ENCODE measurements at places on chromosomes 7 and 10. TPM values are rescaled to one million over a fixed set of nuclear protein-coding genes. Genes with fewer than 3 reads are reported as not detected.

DNA sequence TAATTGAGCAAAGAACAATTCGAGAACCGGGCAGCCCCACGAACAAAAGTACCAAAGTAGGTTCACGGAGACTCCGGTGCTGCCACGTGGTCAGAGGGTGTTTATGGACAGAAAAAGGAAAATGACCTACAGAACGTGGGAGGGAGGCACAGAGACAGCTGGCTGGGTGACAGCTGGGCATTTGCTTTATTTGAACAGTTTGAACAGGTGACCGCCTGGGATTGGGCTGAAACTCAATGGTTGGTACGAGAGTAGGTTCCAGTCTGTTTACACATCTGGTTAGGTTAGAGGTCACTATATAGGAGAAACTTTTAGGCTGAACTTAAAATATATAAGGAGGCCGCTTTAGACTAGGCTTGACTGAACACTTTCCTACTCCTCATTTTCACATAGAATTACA lies 50.6 kb upstream of the CELF2 start:
- no peak for DNase-seq
- no peak overlapping the region for H3K27ac ChIP-seq
- H3K36me3 ChIP-seq, result no peaks in the 10 kb centered on the region
- no peak overlapping the region for H3K4me3 ChIP-seq
- no peaks in the 10 kb centered on the region for H3K4me1 ChIP-seq

DNA sequence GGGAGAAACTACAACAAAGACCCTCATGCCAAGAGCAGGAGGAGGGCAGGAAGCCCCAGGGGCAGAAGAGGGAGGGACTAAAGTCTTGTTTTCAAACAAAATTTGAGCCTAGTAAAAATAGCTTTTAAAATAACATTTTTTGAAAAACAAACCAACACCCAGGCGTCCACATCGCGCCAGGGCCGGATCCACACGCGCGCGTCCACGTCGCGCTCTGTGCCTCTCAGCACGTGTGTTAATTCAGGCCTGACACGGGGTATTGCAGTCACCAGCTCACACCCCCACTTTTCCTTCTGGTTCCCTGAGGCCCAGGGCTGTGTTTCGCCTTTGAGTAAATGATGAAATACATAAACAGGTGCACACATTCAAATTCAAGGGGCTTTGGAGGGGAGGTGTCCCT lies 196.2 kb downstream of the TCERG1L start:
- no peak overlapping the region for H3K4me3 ChIP-seq
- no peak overlapping the region for H3K27ac ChIP-seq
- no peaks in the 10 kb centered on the region for H3K36me3 ChIP-seq
- no peaks in the 10 kb centered on the region for H3K27me3 ChIP-seq

GRCh38 chr7:117565226-117565625 lies 85.4 kb downstream of the CFTR start:
- no peak overlapping the region for H3K27ac ChIP-seq
- H3K36me3 ChIP-seq, result no peaks in the 10 kb centered on the region
- no peak overlapping the region for H3K4me3 ChIP-seq
- DNase-seq, result no peak
- no peaks in the 10 kb centered on the region for H3K4me1 ChIP-seq

DNA sequence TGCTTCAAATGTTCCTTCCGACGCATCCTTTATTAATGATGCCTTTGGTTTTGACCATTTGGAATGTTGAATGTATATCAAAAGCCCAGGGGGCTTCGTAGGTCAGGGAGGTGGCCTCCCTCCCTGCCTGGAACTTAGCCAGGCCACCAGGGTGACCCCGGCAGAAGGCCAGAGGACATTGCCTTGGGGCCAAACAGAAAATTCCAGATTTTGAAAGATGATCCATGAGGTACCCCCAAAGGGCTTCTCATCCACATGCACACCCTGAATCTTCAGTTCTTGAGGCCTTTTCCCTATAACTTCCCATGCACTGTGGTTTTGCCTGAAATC lies 171.7 kb downstream of the ADAM12 start:
- H3K36me3 ChIP-seq, result no peaks in the 10 kb centered on the region
- no peak overlapping the region for H3K4me3 ChIP-seq
- no peak overlapping the region for H3K27ac ChIP-seq
- no peak for DNase-seq
- H3K4me1 ChIP-seq, result no peaks in the 10 kb centered on the region

GRCh38 chr10:101536800-101537199 lies 51.3 kb downstream of the POLL start:
- H3K4me1 ChIP-seq, result no peaks in the 10 kb centered on the region
- H3K27ac ChIP-seq, result no peak overlapping the region
- DNase-seq, result no peak

DNA sequence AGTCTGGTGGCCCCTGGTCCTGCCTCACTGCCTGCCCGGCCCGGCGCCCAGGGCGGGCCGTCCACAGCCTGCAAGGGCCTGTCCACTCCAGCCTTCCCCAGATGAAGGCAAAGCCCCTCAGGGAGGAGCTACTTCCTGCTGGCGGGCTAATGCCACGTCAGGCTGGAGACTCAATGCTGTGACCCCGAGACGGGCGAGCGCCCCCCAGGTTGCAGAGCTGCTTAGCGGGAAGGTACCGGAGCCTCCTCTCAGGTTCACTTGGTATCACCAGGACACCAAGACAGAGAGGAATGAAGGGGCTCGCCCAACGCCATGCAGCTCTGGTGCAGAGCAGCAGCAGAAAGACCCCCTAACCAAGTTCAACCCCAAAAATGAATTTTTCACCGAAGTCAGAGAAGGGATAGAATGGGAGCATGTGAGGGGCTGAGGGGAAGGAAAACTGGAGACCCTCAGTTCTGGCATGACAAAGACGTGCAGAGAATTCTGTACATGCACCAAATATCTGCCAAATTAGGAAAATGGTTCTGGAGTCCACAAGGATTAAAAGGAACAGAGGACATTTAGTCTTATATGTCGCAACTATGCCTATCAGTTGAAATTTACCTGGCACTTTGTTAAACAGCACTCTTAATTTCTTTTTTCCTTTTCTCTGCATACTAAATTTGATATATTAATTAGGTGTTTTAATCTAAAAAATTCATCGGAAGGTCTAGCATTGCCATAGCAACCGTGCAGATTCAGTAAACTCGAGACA lies 2.8 kb downstream of the STK32C start:
- peaks cover 12% of the 10 kb centered on the region for H3K4me1 ChIP-seq
- H3K36me3 ChIP-seq, result no peaks in the 10 kb centered on the region
- peaks cover 2% of the 10 kb centered on the region for H3K27me3 ChIP-seq
- H3K4me3 ChIP-seq, result no peak overlapping the region

- H3K4me1 ChIP-seq, result no peaks in the 10 kb centered on the region
- no peak for DNase-seq
- no peaks in the 10 kb centered on the region for H3K27me3 ChIP-seq
- no peak overlapping the region for H3K4me3 ChIP-seq
- peaks cover 47% of the 10 kb centered on the region for H3K36me3 ChIP-seq
Observed at GRCh38 chr10:1022413-1022812, 3.2 kb downstream of the IDI2 start.

Gene CUZD1
- total RNA-seq, result 0.54 TPM

Gene GDF10
- total RNA-seq, result 0.19 TPM

- peaks cover 1% of the 10 kb centered on the region for H3K36me3 ChIP-seq
- H3K4me1 ChIP-seq, result peaks cover 40% of the 10 kb centered on the region
- no peak for DNase-seq
- no peaks in the 10 kb centered on the region for H3K27me3 ChIP-seq
Observed at GRCh38 chr7:108525327-108525984, 479 bp downstream of the PNPLA8 start.

Gene FXYD4
- not detected for total RNA-seq

Measured in activated naive CD4-positive, alpha-beta T cell treated with anti-CD3 and anti-CD28 coated beads for 36 hours (primary cell).